ENCODE measurements at places on chromosomes 2 and 18.

DNA sequence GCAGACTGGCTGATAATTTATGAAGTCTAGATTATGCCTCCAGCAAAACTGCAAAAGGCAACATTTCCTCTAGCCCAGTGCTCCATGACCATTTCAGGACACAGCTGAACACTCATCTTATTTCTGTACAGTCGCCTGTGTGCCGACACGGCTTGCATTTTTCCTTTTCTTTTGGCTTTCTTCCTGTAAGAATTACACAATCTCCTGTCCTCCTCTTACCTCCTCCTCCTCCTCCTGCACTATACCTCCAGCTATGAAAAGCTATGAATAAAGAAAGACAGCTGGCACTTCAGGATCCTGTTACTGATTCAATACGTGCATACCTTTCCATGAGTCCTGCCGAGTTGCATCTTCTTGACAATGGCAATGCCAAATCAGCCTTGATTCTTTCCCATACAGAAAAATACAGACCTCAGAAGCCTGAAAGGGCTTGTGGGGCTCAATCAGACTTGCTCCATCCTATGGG is 32.2 kb upstream of the TRIB2 start:
- DNase-seq, result no peak

GRCh38 chr2:176268976-176269318 is 295 bp upstream of the MTX2 start:
- no peak for DNase-seq

DNA sequence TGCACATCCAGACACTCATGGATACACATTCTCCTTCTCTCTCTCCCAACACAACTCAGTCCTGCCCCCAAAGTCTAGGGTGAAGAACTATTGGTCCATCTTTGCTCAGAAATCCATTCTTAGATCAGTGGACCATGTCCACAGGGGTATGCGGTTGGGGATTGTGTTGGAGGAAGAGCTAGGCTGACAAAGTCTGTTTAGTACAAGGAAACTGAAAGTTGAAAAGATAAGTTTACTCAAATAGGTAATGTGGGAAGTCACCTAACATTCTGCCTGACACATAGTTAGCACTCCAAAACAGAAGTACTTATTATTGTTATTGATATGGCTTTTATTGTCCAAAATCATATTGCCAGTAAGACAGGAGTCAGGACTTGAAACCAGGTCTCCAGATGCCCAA is 55.9 kb downstream of the ALK start:
- no peak for DNase-seq

DNA sequence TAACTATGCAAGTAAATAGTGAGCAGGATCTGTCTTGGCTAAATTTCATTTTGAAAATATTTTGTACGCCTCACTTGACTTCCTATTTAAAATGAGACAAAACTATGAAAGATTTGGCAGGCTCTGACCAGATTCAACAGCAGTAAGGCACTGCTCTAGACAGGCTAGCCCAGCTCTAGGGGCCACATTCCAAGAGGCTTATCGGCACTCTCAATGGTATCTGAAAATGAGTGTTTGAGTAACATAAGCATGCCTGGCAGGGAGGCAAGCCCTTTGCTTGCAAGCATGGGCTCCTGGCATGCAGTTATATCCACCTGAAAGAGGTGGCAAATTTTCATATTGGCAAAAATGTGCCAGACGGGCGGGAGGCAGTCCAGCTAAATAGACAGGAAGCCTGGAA is 10.5 kb downstream of the CAPN13 start:
- no peak for DNase-seq

DNA sequence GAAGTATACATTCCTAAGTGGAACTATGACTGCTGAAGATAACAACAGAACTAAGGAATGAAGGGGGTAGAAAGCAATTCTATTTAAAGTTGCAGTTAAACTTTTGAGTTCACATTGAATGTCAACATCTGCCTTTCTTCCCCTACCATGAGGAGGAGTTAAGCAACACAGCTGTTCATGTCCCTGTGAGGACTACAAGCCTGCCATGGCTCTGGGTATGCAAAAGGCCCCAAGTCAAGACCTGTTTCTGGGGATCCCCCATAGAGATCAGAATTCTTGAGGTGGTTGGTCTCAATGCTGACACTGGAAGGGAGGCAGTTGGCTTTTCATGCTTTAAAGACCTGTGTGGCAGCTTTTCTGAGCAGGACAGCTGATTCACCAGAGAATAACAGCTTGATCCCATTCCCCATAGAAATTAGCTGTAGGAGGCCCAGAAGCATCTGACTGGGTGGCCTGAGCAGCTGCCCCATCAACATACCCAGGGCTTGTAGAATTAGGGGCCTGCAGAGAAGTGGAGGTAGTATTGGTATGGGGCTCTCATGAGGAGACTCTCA is 131.0 kb downstream of the SETBP1 start:
- DNase-seq, result no peak

GRCh38 chr2:156448766-156449165 is 12.6 kb downstream of the GPD2 start:
- DNase-seq, result no peak

- no peak for DNase-seq
Measured at GRCh38 chr2:224174990-224175389, 135.9 kb upstream of the SERPINE2 start.

DNA sequence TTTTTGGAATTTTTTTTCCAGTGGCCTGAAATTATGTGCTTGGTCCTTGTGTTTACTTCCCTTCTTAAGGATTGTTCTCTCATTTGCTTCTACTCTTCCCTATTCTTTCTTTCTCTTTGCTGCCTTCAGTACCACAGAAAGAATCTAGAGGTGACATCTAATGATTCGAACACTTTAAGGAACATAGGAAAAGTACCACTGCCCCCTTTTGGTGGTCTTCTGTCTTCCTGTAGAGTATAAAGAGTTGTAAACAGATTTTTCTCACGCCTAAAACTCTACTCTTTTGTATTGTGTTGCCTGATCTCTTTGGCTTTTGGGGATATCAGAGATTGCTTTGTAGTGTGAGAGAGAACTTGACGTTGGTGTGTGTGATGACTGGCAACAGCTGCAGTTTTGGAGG is 7.0 kb upstream of the SCTR start:
- no peak for DNase-seq

- DNase-seq, result no peak
Measured at GRCh38 chr2:176704282-176704858, 435.1 kb downstream of the MTX2 start.

GRCh38 chr2:219661955-219662395 is 34.5 kb downstream of the SLC4A3 start:
- DNase-seq, result peak; percentile 14

DNA sequence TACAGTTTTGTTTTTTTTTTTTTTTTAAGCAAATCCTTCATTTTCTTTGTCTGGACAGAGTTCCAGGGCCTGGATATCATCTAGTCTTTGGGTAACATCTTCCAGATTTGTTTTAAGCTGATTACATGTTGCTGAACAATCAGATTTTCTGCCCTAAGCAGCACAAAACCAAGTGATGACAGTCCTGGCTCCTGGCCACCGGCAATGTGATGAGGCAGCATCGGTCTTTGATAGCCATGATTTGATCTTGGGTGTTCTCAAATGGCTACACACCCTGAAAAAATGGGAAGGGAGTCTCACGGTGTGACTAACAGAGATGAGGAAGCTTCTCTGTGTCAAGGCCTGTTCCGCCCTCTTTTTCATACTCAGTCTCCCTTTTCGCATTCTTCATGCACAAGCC is 708.6 kb upstream of the ZEB2 start:
- DNase-seq, result no peak

DNA sequence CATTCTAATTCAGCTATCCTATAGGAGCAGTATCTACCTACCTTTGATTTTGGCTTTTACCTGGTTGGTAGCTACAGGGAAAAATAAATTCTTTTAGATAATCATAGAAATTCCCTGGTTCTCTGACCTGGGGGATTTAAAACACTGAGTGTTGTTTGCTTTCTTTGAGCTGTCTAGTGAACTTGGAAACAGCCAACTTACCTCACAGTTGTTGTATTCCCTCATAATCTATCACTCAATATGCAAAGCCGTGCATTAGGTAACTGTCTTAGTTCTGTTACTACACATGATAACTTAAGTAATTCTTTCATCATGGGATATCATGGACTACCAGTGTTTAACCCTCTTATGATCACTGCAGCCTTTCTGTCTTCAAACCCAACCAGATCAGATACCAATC is 127.8 kb downstream of the TTC27 start:
- DNase-seq, result no peak

DNA sequence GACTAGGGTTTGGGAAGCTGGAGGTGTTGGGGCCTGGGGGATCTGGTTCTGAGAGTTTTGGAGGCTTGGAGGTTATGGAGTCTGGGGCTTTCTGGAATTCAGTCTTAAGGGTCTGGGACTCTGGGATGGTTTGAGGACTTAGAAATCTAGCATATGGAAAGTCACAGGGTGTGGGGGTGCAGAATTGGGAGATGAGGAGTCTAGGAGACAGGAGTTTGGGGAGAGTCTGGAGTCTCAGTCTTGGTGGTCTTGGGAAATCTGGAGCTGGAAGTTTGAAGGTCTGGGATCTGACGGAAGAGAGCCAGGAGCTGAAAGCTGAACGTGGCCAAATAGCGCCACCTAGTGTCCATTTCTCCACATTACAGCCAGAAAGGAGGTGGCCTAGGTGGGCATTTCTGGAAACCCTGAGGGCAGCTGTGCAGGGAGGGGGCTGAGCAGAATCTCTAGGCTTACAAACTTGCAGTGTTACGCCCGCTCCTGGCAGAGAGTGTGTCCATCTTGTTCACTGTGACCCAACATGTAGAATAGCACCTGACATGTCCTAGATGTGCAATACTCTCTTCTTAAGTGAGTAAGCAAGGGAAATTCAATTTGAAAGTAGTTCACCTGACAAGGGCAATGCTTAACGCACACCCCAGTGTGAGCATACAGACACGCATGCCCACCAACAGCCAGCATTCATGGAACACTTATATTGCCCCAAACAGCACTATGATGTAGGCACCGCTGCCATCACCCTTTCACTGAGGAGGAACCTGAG is 204.8 kb downstream of the TFCP2L1 start:
- no peak for DNase-seq

- DNase-seq, result no peak
Measured at GRCh38 chr2:40513201-40513600, 61.3 kb upstream of the SLC8A1 start.

- DNase-seq, result no peak
Measured at GRCh38 chr2:28533044-28533680, 37.3 kb downstream of the PLB1 start.

DNA sequence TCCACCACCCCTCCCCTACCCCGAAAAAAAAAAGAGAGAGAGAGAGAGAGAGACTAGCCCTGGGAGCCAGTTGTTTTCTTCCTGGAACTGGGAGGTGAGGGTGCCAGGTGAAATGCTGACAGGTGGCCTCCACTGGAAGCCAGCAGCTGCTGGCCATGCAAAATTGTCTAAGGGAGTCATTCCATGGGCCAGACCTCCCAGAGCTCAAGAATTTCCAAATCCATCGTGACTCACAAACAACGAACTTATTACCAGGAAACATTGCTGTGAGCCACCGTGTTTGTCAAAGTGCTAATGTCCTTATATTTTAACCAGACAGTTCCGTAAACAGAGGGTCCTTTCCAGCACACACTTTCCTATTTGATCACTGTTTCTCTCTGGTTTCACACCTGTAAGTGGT is 68.5 kb upstream of the PID1 start:
- no peak for DNase-seq

DNA sequence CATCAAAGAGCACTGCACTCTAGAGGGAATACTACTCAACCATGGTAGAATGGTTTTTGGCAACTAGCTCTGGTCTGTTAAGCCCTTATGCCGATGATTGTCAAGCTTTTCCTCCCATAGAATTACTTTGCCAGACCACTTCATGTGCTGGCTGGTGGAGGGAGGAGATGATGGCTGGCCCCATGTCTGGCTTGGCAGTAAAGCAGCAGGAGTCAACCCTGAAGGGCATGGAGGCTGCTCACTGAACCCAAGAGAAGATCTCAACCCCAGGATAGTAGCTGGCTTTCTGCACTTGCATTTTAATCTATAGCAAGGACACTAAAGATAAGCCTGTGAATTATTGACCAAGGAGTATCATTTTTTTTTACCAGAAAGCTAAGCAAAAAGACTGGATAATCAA is 309.9 kb downstream of the PIEZO2 start:
- DNase-seq, result no peak

- DNase-seq, result no peak
Measured at GRCh38 chr2:220489121-220489520, 861.7 kb downstream of the SLC4A3 start.

GRCh38 chr18:4455113-4455811 is at the start of gene DLGAP1:
DLGAP1 (minus strand) TSS chr18:4455307.
- DNase-seq, result no peak

DNA sequence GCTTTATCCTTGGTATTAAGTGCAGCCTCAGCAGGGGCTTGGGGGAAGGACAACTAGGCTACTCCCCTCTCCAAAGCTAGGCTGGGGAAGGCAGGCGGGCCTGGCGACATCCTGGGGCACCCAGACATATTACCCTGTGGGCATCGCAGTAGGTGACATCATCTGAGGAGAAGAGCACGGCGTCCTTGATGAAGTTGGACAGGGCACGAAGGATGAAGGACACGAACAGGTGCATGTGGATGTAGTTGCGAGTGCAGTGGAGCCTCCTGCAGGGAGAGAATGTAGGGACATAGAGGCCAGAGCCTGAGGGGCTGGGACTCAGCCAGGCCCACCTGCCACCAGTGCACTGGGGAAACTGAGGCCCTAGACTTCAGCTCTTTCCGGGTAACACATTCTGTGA is 32.3 kb downstream of the TMEM37 start:
- no peak for DNase-seq

GRCh38 chr18:69444221-69444620 is 43.5 kb downstream of the DOK6 start:
- DNase-seq, result peak; percentile 10

GRCh38 chr2:16112972-16113560 is 172.7 kb downstream of the MYCN start:
- DNase-seq, result no peak

Measured in AG09309 (cell line).